ENCODE measurements at places on chromosomes 6 and 20.

DNA sequence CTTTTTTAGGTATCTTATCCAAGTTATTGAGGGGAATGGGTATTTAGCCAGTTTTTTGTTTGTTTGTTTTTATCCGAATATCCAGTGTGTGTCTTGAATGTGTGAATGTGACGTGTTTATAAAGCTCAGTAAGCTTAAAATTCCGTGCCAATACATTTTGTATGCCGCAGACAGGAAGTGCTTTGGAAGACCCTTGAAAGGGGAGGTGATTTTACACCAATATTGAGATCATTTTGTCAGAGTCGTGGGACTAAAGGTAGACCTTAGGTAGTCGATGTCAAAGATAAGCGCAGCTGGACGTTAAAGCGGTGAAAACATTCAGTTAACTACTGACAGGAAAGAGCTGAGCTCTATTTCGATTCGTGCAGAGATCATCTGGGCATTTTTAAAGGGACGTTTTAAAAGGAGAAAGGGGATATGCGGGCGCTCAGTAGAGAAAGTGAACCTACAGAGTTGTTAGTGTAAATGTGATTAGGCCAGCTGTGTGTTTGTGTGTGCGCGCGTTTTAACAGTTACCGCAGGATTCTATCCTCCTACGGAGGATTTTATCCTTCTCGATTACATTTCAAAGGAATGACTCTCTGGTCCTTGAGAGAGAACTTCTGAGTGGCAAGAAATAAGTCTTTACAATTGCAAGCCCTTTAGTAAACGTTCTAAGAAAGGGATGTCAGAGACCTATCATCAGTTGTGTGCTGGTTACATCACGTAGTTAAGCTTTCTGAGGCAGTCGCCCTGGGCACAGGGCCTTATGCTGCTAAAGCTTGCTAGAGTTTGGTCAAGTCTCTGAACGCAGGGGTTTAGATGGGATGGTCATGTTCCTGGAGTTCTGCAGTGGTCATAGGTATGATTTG lies 625 bp upstream of the ECHDC1 start:
- no peak for DNase-seq

- DNase-seq: no peak
These were observed 4.9 kb upstream of the HNF4A start for GRCh38 chr20:44350567-44350966.

GRCh38 chr6:23096876-23097275 lies 527.5 kb downstream of the HDGFL1 start:
- DNase-seq: no peak

GRCh38 chr20:63509088-63509564 lies 10.2 kb upstream of the EEF1A2 start:
- DNase-seq: no peak

GRCh38 chr6:156658186-156658965 lies 118.8 kb upstream of the ARID1B start:
- no peak for DNase-seq

DNA sequence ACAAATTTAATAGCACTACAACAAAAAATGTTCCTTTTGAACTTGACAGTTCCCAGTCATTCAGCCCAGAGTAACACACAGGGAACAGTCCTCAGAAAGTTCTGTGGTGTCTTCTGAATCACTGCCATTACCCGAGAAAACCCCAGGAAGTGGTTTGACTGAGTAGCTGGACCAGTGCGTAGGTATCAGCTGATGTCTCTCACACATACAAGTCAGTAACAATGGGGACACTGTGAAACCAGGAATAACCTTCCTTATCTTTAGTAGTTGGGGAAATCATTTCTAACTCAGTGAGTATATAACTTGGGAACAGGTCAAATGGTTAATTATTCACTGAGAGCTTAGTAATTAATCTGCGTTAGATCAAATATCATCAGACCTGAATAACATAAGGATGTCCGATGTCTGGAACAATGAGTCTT lies 73.1 kb downstream of the HIVEP2 start:
- no peak for DNase-seq
